Aorta (tissue), 5 donors: ENCODE measurements at places on chromosomes 7 and 10.

DNA sequence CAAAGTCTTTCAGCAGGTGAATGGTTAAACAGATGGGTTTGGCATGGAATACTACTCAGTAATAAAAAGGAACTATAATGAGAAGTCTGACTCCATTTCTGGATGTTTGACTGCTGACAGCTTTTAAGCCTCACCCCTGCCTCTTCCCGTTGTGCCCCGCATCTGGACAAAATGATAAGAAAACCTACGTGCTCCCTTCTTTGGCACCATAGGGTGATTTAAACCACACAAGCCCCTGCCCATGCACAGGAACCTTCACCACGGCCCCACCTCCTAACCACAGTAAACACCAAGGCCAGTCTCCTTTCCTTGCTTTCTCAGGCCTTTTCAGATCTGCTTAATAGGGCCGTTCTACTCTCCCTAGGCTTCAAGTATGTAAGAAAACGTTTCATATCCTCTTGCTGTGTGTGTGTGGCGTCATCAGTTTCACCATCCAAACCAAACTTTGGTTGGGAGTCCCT lies 47.1 kb upstream of the UBN2 start:
- DNase-seq: no peak

GRCh38 chr10:71970869-71971268 lies 6.7 kb downstream of the CHST3 start:
- no peak for DNase-seq

DNA sequence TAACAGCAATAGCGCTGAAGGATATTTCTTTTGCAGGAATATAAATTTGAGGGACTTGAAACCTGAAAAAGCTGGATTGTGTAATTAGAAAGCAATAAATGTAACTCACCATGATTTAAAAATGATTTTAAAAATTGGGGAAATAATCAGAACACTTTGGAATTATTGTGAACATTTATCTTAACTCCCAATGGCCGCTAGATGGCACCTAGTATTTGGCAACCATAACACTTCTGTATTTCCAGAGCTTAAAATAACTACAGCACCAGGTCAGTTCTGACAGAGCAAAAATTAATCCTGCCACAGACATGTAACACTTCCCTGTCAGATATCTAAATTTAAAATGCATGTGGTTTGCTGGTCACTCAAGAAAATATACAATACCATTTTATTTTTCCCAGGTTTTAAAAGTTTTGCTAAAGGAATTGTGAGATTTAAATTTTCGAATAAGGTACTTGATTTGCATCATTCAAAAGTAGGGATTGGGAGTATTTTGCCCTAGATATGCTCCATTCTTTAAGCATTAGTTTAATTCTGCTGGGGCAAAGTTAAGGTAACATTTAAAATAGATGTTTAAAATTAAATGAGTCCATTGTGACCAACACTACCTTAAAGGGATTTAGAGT lies 144.5 kb downstream of the PPP1R3A start:
- no peak for DNase-seq

DNA sequence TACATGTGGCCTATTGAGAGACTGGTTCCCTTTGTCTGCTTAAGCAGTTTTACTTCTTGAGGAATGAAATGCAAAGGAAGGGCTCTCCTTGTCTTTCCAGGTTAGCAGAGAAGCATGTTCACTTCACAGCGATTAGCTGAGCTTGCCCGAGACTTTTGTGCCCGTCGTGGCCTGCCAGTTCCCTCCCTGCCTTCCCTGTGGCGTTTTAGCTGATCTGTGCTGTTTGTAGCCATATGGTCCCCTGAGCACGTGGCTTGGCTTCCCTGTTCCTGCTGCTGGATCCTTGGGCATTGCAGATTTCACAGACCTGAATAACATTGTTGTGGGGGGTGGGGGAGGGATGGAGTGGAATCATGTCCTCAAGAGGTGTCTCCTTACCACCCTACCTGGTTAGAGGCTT lies 61.8 kb downstream of the SND1 start:
- no peak for DNase-seq

DNA sequence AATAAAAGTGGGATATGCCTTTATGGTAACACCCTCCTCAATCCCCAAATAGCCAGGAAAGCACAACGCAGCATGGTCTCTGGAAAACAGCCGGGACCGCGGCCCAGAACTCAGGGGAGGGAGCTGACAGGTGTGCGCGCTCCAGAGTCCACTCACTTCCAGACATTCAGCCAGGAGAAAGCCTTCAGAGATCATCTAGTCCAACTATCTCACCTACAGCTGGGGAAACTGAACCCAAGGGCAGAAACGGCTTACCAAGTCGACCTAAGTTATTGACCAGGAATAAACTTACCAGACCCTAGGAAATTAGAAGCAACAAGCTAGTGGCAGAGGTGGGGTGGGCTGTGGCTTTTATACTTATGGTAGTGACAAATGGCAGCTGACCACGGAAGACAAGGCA lies 16.4 kb downstream of the GSDME start:
- no peak for DNase-seq

- peak; percentile 71 for DNase-seq
Measured at GRCh38 chr10:123150271-123150985, 2.5 kb downstream of the HMX2 start.

- no peak for DNase-seq
Measured at GRCh38 chr7:27420702-27421101, 178.1 kb downstream of the EVX1 start.

GRCh38 chr10:84341538-84341856 lies 13.1 kb downstream of the CCSER2 start:
- no peak for DNase-seq

- no peak for DNase-seq
Measured at GRCh38 chr7:55432939-55433784, 68.0 kb downstream of the LANCL2 start.

GRCh38 chr10:127320176-127320575 lies 123.8 kb upstream of the INSYN2A start:
- DNase-seq: no peak
